H1 (cell line): ENCODE measurements at places on chromosomes 12 and 14. TPM values are rescaled to one million over a fixed set of nuclear protein-coding genes. Genes with fewer than 3 reads are reported as not detected.

Gene LHX5
- 0.47 and 0.63 TPM in 2 replicates for total RNA-seq

GRCh38 chr12:5204271-5204670 lies 160.6 kb downstream of the KCNA5 start:
- DNase-seq: no peak

Gene CAPZA3
- total RNA-seq: not detected in 2 replicates

Gene KLRK1
- not detected in 2 replicates for total RNA-seq

DNA sequence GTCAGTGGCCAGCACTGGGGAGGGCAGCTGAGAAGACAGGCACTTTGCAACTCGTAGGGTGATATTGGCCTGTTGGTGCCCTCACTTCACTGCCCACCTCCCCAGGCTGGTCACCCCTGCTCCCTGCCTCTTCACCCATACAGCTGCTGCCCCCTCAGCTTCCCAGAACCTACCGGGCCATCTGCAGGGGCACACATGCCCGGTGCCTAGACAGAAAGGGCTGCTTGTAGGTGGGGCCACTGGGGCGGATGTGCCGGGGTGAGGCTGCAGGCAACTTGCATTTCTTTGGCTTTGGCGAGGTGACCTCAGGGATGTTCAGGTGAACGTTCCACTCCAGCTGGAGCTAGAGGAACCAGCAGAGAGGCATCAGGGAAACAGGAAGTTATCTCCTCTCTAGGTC lies 17.2 kb downstream of the FAM186B start:
- DNase-seq: no peak

Gene OR6C74
- total RNA-seq: not detected in 2 replicates

Gene RBM19
- total RNA-seq: 59.5 and 61.9 TPM in 2 replicates

GRCh38 chr14:72607386-72608130 lies 286.3 kb downstream of the DPF3 start:
- DNase-seq: no peak

DNA sequence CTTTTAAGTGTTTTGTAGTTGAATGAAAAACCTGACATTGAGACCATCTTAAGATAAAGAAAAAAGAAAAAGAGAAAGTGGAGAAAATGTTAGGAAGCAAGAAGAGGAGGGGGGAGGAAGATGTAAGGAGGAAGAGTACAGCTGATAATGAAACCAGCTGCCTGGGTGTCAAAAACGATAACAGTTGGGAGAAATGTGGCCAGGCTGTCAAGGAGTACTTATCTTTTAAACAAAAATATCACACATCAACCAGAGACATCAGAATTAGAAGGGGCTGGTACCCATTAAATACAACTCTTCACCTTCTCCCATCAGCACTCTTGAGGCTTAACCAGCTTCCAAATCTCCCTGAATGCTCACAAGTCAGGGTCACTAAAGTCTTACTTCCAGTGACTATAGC lies 4.5 kb downstream of the SLC11A2 start:
- no peak for DNase-seq

GRCh38 chr14:50347521-50347920 lies 35.4 kb downstream of the DMAC2L start:
- no peak for DNase-seq

Gene RILPL2
- total RNA-seq: 1.1 and 1.4 TPM in 2 replicates

DNA sequence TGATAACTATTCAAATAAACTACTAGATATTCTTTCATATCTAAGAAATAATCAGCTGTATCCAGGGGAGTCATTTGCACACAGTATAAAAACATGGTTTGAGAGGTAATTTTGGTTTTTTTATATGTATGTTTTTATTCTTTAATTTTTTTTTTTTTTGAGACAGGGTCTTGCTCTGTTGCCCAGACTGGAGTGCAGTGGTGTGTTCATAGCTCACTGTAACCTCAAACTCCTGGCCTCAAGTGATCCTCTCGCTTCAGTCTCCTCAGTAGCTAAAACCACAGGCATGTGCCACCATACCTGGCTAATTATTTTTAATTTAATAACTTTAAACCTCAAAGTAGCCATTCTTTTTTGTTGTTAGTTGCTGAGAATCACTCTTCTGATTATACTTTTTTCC lies 1.8 kb downstream of the PRORP start:
- DNase-seq: no peak

DNA sequence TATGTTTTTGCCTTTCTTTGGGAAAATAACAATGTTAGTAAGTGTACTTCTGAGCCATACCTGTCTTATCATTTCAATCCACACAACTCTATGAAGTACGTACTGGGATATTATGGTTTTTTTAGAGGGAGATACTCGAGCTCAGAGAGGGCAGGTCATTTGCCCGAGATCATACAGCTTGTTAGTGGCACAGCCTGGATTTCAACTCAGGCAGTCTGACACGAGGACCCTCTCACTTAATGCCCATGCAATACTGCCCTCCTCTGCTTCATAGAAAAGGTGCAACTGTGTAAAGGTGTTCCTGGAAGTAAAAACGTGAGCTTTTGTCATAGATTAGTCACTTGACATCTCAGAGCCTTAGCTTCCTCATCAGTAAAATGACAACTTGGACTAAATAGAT lies 128.0 kb downstream of the NDUFA12 start:
- DNase-seq: no peak

DNA sequence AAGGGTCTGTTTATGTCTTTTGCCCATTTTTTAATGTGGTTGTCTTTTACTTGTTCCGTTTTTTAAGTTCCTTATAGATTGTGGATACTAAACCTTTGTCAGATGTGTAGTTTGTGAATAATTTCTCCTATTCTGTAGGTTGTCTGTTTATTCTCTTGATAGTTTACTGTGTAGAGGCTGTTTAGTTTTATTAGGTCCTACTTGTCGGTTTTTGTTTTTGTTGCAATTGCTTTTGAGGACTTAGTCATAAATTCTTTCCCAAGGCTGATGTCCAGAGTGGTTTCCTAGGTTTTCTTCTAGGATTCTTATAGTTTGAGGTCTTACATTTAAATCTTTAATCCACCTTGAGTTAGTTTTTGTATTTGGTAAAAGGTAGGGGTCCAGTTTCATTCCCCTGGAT lies 33.9 kb downstream of the SLC39A9 start:
- DNase-seq: no peak

GRCh38 chr12:80846952-80847351 lies 90.8 kb downstream of the LIN7A start:
- DNase-seq: no peak
